ENCODE measurements at places on chromosomes 3 and 15.

- no peak for DNase-seq
Measured at GRCh38 chr15:29476503-29477080, 207.0 kb upstream of the NSMCE3 start.

GRCh38 chr15:45458746-45459403 lies 63.7 kb downstream of the SLC30A4 start:
- DNase-seq, result peak; percentile 79

GRCh38 chr3:119809249-119810017 lies 27.5 kb downstream of the NR1I2 start:
- DNase-seq, result no peak

GRCh38 chr3:118707991-118708390 lies 326.7 kb downstream of the IGSF11 start:
- no peak for DNase-seq

DNA sequence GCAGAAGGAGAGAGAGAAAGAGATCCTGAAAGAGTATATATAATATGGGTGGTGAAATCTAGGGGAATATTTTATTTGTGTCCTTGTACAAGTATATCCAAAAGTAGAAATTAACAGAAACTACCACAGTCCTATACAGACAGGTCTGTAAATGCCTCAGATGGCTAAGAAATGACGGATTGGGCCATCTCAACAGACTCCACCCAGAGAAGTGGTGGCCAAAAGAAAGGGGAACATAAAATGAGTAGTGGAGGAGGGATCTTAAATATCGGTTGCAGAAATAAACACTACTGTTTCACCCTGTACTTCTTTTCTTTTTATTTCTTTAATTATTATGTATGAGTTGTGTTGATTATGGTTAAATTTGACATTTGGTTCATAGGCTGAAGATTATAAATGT lies 47.7 kb downstream of the CCR3 start:
- no peak for DNase-seq

- peak; percentile 19 for DNase-seq
Measured at GRCh38 chr3:185308126-185308754, 54.4 kb upstream of the EHHADH start.

DNA sequence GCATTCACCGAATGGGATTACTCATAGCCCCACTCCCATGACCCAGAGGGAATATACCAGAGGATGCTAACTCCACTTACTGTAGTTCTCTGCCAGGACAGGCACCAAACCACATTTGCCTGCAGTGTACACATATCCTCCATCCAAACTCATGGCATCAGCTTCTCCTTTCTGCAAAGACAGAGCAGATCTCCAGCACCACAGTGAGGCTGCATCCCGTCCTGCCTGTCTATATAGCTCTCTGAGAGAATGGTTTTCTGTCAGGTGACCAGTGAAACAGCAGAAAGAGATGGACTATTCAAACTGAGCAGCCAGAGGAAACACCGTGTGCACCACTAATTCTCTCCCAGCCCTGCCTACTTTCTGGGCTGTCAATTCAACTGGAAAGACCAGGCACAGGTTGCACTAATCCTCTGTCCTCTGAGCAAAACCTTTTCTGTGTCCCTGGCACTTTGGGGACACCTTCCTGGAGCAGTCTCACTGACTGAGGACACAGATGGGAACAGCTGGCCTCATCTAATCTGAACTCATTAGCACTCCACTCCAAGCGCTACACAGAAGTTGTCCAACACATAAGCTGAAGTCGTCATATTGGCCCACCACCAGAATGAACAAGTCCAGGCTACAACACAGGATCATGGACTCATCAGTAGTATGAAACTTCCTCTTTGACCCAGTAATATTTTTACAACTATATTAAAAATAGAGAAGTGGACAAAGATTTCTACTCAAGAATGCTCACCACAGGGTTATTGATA lies 17.3 kb downstream of the LTF start:
- DNase-seq, result no peak

- no peak for DNase-seq
Measured at GRCh38 chr15:70530017-70530499, 233.3 kb downstream of the UACA start.

DNA sequence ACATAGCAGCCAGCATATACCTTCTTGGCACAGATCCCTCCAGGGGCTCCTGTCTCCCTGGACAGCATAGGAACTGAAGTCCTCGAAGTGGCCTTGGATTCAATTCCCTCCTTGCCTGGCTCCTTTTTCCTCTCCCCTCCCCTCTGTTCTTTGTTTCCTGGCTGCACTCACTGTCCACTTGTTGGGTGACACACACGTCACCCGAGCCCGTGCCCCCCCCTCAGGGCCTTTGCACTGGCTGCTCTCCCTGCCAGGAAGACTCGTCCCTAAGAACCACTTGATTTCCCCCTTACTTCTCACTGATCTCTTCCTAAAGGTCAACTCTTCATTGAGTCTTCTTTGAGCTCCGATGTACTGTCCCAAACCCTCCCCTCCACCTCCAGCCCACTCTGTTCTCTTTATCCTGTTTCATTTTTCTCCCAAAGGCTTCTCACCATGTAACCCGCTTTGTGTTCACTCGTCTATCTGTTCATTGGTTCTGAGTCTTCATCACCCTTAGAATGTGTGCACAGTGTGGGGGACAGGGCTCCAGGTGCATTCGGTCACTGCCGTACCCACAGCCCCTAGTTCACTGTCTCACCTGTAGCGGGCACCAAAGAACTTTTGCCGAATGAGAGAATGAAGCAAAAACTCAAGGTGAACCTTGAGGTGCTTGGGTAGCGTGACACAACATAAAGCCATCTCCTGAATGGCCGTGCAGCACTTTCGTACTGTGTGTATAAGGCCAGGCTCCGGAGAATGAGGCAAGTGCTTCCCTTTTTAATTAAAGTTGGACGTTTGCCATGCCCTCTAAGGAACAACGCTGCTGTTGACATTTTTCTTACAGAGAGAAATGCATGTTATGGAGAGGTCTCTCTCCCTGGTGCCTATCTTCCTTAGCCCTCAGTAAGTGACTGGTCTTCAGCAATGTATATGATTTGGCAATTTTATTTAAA lies 74.0 kb downstream of the CHRNA7 start:
- DNase-seq, result no peak

- no peak for DNase-seq
Measured at GRCh38 chr15:84659904-84660781, 2.1 kb upstream of the NMB start.

- no peak for DNase-seq
Measured at GRCh38 chr3:100715176-100715575, 5.9 kb downstream of the TFG start.

DNA sequence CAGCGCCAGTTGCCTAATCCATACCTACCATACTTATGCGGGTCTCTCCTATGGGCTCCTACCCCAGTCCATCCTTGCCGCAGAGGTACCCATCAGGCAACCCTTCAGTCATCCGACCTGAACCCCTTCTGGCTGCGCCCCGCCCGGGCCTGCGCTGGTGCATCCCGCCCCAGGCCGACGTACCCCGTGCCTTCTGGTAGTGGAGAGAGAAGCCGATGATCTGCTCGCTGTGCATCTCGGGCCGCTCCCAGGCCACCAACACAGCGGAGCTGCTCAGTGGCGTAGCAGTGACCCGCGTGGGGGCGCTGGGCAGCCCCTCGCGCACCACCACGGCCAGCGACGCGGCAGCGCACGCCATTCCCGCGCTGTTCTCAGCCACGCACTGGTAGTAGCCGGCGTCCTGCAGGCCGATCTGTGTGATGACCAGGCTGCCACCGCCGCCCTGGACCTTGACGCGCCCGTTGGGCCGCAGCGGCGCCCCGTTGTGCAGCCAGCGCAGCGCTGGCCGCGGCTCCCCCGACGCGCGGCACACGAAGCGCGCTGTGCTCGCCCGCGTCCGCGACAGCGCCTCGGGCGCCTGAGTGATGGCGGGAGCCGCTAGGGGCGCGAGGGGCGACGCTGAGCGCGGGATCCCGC lies 17.9 kb upstream of the IGDCC3 start:
- no peak for DNase-seq

DNA sequence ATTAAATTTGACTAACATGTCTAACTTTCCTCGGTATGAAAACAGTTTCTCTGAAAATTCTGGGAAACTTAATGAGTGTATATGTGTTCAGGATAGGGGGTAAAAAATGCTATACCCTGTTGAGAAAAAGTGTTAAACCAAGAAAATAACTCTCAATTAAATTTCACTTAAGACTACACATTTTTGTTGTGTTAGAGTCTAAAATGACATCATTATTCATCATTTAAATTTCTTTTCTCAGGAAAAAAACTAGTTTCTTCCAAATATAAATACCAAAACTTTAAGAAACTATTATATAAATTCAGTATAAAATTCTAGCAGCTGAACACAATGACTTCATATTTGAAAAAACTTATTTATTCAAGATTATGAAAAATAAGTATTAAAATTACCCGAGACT lies 52.2 kb downstream of the ZNF148 start:
- DNase-seq, result no peak

- DNase-seq, result no peak
Measured at GRCh38 chr15:53378096-53378800, 381.2 kb downstream of the WDR72 start.

- no peak for DNase-seq
Measured at GRCh38 chr15:57053470-57053869, 135.0 kb downstream of the TCF12 start.

DNA sequence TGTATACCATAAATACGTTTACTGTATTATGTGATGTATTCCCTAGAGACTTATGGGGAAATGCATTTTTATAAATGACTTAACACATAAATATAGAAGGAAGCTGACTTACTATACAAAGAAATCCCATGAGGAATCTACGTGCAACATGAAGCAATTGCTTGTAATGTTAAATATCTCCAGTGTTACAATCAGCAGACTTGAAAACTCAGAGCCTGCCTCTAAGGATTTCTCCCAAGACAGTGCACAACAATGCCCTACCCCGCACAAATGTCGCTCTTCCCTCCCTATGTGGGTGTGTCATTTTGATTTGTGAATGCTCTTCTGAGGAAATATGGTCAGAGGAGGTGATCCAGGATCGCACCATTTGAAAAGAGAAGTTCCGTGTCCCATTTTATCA lies 629.0 kb downstream of the NR2F2 start:
- DNase-seq, result no peak

GRCh38 chr3:2938711-2939110 lies 171.5 kb downstream of the IL5RA start:
- no peak for DNase-seq

DNA sequence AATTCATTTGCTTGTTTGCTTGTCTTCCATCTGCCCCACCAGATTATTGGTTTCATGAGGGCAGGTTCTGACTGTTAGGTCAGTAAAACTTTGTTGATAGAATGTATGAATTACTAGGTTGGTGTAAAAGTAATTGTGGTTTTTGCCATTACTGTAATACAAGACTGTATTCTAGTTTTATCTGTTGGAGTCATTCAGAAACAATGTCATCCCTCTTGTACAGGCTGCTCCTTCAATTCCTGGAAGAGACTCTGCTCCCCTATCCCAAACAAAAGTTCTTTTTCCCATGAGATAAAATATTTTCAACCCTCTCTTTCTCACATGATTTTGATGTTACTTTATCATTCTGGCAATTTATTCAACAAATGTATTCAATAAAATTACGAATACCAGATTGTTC lies 115.0 kb downstream of the CHST2 start:
- no peak for DNase-seq

- no peak for DNase-seq
Measured at GRCh38 chr15:25408929-25409328, 29.9 kb downstream of the UBE3A start.

GRCh38 chr3:195587406-195587805 lies 3.7 kb upstream of the APOD start:
- DNase-seq, result no peak

DNA sequence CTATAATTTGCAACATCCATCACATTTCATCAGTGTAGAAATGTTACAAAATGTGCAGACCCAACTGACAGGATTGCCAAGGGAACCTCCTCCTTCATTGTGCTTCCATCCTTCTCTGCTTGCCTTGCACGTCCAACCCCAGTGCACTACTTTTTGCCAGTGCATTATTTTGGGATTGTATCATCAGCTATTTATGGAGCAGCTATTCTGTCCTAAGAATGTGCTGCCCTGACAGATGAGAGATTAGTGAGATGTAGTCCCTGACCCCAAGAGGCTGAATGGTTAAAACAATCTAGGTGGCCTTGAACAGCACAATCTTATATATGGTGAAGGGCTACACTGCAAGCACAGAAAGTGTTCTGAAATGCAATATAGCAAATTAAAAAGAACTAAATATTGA lies 935.8 kb downstream of the IGSF11 start:
- no peak for DNase-seq

GRCh38 chr3:40523781-40524180 lies 979 bp upstream of the ZNF621 start:
- DNase-seq, result no peak

DNA sequence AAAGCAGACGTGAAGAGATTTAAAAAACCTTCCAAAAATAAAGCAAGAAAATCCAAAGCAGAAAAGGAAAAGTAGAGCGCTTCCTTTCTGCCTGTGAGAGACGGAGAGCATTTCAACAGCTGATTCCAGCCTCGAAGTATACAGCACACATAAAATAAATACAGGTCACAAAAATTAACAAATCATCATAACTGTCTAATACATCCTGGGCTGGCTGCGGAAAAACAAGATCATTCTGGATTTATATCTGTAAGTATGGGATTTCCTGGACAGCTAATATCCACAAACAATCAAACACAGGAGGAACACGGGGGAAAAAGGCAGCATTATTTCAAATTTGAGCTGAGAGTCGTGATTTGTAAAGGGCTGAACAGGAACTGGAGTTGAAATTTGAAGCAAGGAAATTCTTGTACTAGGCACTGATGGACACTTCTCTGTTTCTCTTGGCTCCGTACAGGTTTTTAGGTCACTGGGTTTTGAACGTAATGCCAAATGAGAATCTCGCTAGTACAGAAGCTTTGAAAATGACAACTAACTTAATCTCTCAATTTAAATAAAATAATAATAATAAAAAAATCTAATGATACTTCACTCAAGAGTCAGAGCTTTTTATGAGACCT lies 577.7 kb downstream of the FOXP1 start:
- no peak for DNase-seq

GRCh38 chr3:150362515-150363302 lies 45.4 kb upstream of the TSC22D2 start:
- DNase-seq, result no peak

- DNase-seq, result no peak
Measured at GRCh38 chr15:31024979-31025378, 33.6 kb upstream of the MTMR10 start.

DNA sequence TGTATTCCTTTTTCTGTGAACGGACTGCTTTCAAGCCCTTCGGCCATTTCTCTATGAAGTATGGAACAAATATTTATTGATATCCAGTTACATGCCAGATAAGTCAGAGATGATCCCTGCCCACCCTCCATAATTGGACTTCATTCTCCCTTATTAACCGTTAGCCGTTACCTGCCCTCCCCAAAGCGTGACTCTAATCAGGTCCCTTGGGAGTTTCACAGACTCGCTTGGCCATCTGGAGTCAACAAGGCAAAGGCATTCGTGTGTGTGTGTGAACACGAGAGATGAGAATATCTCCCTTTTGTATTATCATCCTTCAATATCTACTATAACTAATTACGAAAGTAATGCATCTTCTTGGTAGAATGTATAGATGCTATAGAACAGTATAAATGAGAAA lies 314.5 kb downstream of the TLE3 start:
- no peak for DNase-seq

Measured in activated T-cell treated with anti-CD3 and anti-CD28 coated beads for 1 hour (primary cell).